ENCODE measurements at places on chromosomes 5 and 9.

- DNase-seq: no peak
Observed at GRCh38 chr5:179774442-179774841, 19.3 kb upstream of the LTC4S start.

GRCh38 chr5:134949316-134949715 is 18.4 kb upstream of the CATSPER3 start:
- DNase-seq: no peak

GRCh38 chr9:109817146-109817845 is 37.3 kb downstream of the PALM2AKAP2 start:
- DNase-seq: no peak

- DNase-seq: no peak
Observed at GRCh38 chr9:18051638-18052037, 422.3 kb upstream of the ADAMTSL1 start.

GRCh38 chr9:121289772-121290370 is 21.9 kb downstream of the GSN start:
- DNase-seq: no peak

DNA sequence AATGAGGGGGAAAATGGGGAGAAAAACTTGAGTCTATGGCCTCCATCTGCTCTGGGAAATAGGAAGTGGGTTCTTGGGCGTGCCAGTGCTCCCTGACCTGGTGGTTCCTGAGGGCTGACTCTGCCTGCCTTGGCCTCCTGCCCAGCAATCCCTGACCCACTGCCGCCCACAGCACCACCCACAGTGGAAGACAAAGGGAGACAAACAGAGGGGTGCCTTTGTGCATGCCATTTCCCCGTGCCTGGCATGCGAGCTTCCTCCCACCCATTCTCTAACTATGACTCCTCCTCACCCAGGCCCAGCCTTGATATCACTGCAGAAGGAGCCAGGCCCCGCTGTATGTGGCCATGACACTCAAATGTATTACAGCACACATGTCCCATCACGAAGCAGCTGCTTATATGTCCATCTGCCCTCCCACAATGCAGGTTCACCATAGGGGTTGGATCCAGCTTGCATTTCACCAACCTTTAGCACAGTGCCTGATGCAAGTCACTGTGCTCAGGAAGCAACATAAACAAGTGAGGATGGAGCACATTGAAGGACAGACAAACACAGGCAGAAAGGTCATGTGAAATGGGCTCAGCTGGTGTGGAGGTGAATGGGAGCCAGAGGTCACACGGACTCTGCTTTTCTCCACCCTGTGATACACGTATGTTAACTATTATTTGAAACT is 84.4 kb downstream of the ADRB2 start:
- no peak for DNase-seq

GRCh38 chr9:122329597-122329996 is 41.2 kb upstream of the PTGS1 start:
- DNase-seq: no peak

DNA sequence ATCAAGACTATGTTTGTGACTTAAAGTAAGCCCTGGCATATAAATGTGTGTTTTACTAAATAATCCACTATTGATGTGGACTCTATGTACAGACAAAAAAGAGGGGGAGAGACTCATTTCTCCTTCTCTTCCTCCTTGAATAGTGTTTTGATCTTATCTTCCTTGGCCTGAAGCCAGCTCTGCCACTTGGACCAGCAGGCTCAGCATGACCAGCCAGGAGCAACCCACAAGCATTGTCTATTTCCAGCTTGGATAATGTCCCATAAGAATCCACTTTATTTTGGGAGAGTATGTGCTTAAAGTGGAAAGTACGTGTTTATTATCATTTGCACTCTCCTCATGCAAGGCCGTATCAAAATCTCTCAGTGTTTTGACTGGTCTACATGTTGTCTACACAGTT is 23.8 kb upstream of the SLC46A2 start:
- DNase-seq: no peak

- no peak for DNase-seq
Observed at GRCh38 chr9:87592554-87593358, 95.1 kb downstream of the DAPK1 start.

DNA sequence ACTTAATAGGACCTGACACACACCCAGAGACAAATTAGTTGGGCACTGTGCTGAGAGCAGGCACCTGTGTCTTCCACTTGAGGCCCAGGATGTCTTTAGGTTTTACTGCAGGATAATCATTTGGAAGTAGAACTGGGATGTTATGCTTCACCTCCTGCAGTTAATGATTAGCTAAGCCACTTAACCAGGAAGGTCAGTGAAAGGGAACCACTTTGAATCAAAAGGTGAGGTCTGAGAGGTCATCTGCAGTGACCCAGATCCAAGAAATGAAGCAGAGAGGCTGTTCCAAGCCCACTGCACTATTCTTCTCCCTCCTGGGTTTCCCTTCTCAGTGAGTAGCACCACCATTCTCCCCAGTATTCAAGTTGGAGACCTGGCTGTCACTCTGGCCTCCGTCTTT is 110.5 kb downstream of the SNX18 start:
- DNase-seq: no peak

GRCh38 chr9:82443312-82443711 is 454.7 kb downstream of the SPATA31D1 start:
- no peak for DNase-seq

DNA sequence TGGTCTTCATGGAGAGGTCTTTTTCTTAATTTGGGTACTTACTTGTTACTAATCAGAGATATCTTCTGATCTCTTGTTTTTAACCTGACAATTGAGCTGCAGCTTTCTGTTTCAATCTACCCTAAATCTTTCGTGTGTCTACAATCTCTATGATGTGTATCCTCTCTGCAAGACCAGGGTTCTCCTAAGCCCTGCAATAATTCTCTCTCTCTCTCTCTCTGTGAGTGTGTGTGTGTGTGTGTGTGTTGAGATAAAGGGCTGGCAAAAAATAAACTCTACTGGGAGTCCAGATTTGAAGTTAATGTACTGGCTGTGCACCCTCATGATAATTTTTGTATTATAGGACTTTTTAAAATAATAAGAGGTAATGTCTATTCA is 57.8 kb upstream of the FBXL7 start:
- no peak for DNase-seq

DNA sequence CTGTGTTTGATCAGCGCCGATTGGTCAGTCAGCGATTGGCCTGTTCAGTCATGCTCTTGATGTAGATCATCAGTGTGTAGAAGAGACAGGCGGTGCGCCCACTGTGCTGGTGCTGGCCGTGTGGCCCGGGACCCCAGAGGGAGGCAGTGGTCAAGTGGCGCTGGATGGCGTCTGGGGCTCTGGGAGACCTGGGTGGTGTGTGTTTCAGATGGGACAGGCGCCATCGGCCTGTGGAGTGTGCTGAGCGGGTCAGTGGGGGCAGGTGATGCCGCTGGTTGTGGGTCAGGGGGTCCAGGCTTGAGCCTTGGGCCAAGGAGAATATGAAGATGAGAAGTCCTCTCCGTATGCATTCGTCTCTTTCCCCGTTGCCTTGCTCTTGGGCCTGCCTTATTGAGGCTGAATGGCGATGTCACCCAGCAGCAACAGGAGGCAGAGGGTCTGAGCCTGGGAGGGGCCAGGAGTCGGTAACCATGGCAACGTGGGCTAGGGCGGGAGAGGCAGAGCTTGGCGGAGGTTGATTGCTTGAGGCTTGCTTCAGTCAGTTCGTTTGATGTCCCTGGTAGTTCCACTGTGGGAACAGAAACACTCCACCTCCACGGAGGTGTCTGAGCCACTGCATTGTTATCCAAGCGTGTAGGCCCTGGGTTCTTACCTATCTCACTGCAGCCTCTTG is 117.8 kb upstream of the CACNA1B start:
- peak; percentile 68 for DNase-seq
